ENCODE measurements at places on chromosomes 2 and 18.

- DNase-seq = no peak
These were observed 87.6 kb downstream of the TTC27 start for GRCh38 chr2:32715391-32715841.

GRCh38 chr2:177217247-177217843, 4.8 kb downstream of the HNRNPA3 start:
- DNase-seq = no peak

DNA sequence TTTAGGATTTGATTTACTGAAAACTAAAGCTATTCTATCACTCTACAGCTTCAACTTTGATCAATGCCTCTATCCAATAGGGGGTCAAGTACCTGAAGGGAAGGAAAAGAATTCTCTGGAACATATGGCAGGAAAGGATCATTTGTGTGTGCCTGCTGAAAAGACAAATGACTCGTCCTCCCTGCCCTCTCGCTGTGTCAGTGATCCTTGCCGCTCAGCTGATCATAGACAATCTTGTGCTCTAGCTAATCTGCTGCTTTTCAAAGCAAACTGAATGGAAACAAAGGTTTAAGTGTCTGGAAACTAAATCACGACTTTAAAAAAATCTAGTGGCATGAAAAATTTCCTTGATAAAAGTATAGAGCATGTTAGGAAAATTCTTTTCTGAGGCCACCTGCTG, 75.6 kb upstream of the CPO start:
- no peak for DNase-seq

DNA sequence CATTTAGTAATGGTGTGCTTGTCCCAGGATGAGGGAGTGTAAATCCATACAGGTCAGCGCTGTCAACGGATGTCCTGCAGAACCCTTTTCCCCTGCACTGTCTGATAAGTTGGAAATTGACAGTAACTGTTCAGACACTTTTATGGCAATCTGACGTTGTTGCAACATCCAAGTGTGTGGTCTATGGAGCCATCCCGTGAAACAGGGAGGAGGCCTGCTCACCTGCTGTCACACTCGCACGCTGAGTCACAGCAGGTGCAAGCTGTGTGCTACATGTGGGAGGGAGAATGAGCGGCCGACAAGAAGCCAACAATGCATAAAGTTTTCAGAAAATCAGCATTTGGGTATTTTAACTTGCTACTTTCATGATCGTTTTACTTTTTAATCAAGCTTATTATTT, 43.7 kb upstream of the RMDN2 start:
- DNase-seq = no peak

DNA sequence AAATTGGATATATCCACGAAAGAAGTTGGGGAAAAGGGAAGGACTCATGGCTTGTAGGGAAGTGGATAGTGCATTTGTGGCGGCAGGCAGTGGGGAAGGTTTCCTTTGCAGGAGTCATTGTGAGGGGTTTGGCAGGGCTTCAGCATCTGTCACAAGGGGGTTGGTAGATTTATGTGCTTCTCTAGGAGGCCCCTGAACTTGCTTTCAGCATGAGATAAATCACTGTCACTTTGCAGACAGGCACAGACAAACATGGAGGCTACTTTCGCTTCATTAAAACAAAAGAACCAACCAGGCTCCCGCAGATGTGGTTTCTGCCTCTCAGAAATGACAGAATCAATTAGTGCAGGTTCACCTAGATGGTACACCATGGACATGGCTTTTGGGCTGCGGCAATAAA, 340.7 kb downstream of the TGIF1 start:
- DNase-seq = peak; percentile 71

GRCh38 chr2:42562474-42563144, 5.8 kb upstream of the MTA3 start:
- no peak for DNase-seq

DNA sequence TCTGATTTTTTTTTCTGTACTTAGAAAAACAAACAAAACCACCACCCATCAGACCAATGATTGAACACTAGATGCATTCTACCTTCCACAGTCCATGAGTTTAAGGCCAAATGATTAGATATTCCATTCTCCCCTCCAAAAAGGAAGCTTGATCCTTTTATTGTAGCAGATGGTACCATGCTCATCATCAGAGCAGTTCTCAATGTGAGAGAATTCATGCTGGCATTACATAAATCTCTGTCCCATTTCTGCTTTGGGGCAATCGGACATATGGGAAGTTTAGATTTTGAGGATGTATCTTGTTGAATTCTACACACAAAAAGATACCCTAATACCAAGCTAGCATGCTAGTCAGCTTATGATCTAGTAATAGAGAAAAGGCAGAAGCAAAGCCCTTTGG, 186.6 kb downstream of the RAD51AP2 start:
- DNase-seq = no peak

All from NCI-H187 treated with DMSO at 0.1 percent for 48 hours (cell line).